ENCODE measurements at places on chromosomes 7 and 10.

DNA sequence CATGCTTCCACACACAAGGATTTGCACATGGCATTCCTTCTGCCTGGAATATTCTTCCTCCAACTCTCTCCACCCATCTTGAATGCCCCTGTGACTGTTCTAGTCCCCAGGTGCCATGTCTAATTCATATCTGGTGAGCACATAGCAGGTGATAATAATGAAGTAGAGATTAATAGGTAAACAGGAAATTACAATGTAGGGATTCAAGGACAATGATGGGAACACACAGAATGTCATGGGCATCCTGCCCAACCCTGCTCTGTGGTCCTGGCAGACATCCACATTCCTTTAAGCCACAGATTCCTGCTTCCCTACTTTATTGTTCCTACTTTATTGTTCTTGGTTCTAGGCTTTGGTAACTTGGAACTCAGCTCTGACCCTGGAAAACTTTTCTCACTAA, 115.8 kb downstream of the THSD7A start:
- no peak for DNase-seq

GRCh38 chr10:2300231-2300630, 562.9 kb upstream of the ADARB2 start:
- no peak for DNase-seq

DNA sequence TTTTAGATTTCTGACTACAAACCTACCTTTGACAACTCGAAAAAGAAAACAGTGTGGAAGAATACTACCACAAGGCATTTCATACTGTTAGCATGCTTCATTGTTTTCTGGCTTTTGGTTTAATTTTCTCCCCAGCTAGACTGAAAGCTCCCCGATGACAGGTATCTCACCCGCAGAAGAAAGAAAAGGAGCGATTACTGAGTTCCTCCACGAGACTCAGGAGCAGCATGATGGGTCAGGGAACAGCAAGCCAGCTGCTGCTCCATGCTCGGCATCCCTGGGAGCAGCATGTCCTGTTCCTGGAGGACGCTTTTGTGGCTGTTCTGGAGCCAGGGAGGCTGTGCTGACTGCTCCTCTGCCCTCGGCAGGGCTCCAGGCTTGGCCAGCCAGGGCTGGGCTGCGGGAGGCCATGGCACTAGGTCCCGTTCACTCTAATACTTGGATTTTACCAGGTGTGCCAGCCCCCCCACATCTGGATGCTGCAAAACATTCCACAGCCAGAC, 133.4 kb downstream of the PRKAG2 start:
- no peak for DNase-seq

GRCh38 chr10:43417950-43418768, 9.2 kb upstream of the HNRNPF start:
- peak; percentile 18 for DNase-seq

DNA sequence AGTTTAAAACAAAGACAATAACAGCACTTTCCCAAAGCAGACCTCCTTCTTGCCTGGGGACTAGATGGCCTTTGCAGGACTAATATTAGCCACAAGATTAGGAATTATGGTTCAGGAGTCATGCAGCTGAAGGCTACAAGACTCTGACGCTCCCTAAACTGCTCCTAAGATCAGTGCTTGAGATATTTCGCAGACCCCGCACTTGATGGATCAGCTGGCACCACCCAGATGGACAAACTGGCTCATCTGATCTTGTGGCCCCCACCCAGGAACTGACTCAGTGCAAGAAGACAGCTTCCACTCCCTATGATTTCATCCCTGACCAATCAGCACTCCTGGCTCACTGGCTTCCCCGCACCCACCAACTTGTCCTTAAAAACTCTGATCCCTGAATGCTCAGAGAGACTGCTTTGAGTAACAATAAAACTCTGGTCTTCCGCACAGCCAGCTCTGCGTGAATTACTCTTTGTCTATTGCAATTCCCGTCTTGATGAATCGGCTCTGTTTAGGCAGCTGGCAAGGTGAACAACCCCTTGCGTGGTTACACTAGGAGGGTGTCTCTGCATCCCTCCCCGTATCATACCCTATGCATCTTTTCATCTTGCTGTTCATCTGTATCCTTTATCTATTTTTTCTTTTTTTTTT, 26.9 kb upstream of the NRBF2 start:
- DNase-seq = no peak

- DNase-seq = no peak
These were observed 422.4 kb downstream of the INHBA start for GRCh38 chr7:41280491-41280890.

DNA sequence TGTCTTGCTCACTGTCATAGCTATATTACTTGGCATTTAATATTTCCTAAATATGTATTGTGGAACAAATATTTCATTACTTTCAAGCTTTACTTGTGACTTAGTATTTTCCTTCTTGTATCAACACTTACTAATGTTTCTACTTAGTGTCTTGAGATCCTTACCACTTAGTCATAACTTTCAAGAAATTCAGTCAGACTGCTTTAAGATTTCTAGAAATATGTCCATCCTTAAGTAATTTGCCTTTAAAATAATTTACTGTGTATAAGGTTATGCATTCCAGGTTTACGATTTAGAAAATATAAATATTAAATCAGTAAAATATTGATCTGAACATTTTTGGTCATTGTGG, 87.3 kb upstream of the CSTF2T start:
- no peak for DNase-seq

GRCh38 chr10:84244651-84245270, at the start of gene RGR:
TSS of gene RGR (plus strand) at chr10:84245053. CDS start at chr10:84245091, 38 bp downstream.
- no peak for DNase-seq

DNA sequence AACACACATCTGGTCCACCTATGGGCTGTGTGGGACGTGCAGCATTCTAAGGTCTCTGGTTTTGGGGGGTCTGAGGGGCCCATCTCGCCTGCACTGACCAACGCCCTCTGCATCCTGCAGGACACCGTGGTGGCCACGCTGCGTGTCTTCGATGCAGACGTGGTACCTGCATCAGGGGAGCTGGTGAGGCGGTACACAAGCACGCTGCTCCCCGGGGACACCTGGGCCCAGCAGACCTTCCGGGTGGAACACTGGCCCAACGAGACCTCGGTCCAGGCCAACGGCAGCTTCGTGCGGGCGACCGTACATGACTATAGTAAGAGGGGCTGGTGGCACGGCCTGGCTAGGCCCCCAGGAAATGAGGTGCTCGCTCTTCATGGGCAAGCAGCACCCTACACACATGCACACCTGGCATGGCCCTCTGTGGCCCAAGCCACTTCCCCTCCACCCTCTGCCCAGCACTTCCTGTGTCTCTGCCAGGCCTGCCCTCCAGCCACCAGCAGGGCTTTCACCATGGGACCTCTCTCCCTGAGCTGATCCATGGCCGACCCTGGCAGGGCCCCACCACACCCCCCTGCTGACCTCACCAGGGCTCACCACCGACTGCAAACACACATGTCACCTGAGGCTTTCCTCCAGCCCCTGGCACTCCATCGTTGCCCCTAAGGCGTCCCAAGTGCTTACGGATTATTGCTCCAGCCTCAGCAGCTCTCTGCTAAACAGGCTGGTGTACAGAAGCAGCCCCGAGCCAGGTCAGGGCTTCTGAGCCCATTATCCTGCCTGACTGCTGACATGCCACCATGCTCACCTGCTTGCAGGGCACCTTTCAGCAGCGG, 29.6 kb downstream of the RET start:
- DNase-seq = no peak

GRCh38 chr7:45048748-45049147, 40.0 kb downstream of the NACAD start:
- no peak for DNase-seq

GRCh38 chr10:69375307-69376151, 41.2 kb downstream of the TACR2 start:
- no peak for DNase-seq

GRCh38 chr10:5643346-5644067, 22.9 kb downstream of the ASB13 start:
- no peak for DNase-seq

DNA sequence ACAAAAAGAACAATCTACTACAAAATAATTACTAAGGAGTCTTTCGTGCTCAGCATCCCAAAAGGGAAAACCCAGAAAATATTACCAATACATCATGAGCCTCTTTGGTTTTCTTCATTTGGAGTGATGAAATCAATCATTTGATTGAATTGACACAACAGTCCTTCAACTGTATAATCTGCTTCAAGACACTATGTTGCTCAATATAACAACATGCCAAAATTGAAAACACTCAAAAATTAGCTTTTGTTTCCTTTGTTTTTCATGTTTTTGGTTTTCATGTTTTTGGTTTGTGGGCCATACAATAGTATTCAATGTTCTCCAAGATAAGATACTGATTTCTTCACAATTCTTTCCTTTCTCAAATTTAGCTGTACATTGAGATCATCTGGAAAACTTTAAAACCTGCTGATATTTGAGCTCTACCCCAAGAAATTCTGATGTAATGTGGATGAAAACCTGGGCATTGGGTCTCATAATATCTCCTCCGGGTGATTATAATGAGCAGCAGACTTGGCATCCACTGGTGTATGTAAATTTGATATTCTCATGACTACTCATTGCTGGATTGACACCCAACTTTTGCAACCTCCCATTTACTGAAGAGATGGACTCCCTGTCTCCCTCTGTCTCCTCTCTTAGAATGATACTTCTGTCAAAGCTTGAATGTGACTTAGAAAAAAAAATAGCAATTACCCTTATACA, 4.6 kb downstream of the SOSTDC1 start:
- DNase-seq = no peak

GRCh38 chr7:17434841-17435692, 136.6 kb downstream of the AHR start:
- DNase-seq = no peak

GRCh38 chr7:16211402-16211925, 209.9 kb downstream of the CRPPA start:
- DNase-seq = no peak

DNA sequence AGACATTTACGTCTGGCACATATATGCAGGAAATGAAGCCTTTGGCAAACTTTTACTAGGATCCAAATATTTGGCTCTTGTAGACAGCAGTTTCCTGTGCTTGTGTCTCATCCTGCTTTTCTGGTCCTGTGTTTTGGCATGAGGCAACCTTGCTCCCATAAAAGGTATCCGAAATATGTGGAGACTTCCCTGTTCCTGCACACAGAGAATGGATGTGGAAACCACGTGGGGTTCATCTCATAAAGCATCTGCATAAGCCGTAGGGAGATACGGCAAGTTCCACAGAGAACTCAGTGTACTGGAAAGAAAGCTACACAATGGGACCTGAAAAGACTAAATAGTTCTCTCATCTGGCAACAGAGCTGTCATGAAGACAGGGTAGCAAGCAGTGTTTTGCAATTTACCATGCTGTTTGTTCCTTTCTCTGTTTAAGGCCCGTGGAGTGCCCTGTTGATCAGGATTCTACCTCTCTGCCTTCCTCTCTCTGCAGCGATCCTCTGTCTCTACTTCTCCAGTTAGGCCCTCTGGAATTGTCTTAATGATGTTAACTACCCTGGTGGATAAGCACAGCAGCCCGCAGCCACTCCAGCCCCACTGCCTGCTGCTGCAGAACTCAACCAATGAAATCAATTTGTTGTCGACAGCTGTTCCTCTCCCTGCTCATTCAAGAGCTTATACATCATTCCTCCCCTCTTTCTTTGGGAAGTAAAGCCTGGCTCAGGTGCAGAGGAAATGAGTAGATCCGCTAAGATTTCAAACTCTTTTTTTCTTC, 293.6 kb downstream of the CSTF2T start:
- DNase-seq = no peak

DNA sequence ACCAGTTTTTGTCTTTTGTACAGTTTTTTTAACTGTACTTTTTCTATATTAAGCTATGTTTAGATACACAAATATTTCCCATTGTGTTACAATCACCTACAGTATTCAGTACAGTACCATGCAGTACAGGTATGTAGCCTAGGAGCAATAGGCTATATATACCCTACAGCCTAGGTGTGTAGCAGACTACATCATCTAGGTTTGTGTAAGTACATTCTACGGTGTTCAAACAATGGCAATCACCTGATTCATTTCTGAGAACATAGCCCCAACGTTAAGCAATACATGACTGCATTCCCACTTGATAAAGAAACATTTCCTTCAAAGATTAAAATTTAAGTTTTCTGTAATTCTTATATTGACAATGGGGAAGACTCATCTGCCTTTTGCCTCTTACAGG, 89.4 kb downstream of the TRIL start:
- DNase-seq = no peak

DNA sequence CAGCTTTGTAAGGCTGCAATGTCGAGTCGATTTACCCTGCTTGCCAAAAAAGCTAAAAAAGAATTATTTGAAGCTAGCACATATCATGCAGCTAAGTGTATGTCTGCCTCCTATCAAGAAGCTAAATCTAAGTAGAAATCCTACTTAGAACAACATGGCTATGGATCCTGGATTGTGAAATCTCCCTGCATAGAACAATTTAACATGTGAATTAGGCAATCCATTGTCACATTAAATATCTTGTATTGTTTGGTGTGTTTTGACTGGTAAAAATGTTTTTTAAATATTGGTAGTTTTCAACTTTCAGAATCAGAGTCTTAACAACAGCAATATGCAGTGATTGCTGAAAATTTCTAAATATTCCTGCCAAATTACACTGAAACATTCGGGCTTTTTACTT, 73.3 kb downstream of the SKIDA1 start:
- DNase-seq = no peak

DNA sequence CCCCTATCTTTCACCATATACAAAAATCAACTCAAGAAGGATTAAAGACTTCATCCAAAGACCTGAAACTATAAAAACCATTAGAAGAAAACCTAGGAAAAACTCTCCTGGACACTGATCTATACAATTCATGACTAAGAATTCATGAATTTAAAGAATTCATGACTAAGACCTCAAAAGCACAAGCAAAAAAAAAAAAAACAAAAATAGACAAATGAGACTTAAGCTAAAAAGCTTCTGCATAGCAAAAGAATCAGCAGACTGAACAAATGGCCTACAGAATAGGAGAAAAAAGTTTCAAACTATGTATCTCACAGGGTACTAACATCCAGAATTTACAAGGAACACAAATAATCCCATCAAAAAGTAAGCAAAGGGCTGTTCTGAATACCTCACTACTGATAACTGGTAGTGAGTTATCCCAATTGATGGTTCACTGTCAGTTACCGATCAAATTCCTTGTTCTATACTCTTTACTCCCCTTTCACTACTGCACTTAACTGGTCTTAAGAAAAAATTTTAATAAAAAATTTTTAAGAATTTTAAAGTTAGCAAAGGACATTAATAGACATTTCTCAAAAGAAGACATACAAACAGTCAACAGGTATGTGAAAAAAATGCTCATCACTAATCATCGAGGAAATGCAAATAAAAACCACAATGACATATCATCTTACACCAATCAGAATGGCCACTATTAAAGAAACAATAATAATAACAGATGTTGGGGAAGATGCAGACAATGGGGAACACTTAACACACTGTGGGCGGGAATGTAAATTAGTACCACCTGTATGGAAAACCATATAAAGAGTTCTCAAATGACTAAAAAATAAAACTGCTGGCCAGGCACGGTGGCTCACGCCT, 33.2 kb downstream of the KMT2C start:
- DNase-seq = no peak

DNA sequence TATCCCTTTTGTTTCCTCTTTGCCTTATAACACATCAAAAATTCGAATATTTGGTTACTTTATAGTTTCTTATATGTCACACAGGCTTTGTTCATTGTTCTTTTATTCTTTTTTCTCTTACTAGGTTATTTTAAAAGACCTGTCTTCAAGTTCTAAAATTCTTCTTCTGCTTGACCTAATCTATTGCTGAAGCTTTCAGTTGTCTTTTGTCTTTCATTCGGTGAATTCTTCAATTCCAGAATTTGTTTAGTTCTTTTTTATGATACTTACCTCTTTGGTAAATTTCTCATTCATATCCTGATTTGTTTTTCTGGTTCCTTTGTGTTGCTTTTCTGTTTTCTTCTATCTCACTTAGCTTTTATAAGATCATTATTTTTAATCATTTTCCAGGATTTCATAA, 188.4 kb downstream of the ZEB1 start:
- DNase-seq = no peak

Data from effector memory CD4-positive, alpha-beta T cell (primary cell).